ENCODE measurements at places on chromosomes 2 and 18.

- no peak for DNase-seq
Observed at GRCh38 chr2:58710795-58711279, 469.7 kb upstream of the FANCL start.

DNA sequence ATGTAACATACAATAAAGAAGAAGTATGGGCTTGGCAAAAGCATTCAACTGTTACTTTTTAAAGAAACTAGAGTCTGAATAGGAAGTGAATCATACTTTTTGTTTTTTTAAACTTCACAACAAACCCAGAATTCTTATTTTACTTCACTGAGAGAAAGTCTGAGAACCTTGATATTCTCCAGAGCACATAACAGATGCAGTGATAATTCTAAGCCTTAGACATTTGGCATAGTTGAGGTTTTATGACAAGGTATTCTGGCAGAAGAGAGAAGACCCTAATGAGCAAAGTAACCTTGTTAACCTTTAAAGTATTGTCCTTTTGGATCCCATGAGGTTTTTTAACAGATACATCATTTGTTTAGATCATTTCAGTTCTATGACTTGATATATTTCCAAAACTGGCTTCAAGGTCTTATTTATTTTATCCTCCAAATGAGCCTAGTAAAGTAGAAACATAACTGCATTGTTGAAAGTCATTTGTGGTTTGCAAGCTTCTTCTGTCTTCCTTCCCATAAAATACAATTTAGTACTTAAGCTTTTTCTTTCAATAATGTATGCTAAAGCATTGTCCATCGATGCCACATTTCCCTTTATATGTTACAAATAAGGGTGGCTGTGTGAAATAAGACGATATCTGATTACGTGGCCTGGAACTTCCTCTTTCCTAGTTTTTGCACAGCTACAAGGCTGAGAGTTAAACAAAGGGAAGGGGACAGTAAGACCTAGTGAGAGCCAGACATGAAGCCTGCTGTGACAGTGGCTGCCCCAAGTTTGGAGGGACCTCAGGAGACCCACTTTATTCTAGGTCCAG is 86.1 kb upstream of the ITPRID2 start:
- DNase-seq, result no peak

- no peak for DNase-seq
Observed at GRCh38 chr2:241048949-241049343, 50.5 kb downstream of the SNED1 start.

DNA sequence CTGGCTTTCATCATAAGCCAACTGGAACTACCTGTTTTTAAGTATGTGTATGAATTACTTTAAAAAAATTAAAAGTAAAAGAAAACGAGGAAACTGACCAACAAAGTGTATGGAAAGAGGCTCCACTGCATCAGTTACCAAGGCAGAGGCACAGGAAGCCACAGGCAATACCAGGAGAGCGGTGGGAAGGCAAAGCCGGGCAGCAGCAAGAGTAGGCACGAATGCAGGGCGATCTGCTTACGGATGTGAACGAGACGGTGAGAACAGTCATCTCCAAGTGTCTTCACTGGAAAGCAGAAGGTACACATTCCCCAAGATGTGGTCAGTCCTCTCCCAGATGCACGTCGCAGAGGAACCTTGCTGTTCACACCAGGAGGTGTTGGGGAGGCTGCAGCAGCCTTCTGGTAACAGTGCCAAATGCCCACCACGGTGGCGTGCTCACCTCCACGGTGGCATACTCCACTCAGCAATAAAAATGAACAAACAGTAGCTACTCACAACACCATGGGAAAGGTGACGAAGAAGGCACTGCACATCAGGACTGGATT is 43.1 kb downstream of the HS6ST1 start:
- DNase-seq, result no peak

DNA sequence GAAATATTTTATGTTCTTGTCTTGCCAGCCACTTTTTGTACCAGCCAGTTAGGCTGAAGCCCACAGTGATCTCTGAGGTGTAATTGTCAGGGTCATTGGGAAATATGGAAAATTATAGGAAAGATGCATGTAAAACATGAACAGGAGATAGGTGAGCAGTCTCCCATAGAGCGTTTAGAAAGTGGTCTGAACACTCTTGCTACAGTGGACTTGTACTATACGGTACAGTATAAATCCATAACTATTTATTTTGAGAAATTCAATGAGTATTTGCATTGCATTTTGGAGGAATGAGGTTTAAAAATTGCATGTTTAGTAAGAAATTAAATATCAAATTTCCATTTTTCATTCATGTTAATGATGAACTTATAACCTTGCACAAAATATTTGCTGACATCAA is 20.8 kb upstream of the MAP4K4 start:
- DNase-seq, result no peak

DNA sequence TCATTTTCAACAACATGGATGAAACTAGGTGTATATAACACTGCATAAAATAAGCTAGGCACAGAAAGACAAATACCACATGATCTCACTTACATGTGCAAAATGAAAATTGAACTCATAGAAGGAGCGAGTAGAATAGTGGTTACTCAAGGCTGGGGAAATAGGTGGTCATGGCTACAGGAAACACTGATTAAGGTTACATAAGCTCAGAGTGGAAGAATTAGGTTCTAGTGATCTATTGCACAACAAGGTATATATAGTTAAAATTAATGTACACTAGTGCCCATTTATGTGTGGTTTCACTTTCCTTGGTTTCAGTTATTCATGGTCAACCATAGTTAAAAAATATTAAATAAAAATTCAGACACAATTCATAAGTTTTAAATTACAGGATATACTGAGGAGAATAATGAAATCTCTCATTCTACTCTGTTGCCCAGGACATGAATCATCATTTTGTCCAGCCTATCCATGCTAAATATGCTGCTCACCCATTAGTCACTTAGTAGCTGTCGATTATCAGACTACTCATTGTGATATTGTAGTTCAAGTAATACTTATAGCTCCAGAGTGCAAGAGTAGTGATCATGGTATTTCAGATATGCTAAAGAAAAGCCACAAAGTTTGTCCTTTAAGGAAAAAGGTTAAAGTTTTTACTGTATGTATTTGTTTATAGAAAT is 1530.9 kb upstream of the LRRTM1 start:
- no peak for DNase-seq

DNA sequence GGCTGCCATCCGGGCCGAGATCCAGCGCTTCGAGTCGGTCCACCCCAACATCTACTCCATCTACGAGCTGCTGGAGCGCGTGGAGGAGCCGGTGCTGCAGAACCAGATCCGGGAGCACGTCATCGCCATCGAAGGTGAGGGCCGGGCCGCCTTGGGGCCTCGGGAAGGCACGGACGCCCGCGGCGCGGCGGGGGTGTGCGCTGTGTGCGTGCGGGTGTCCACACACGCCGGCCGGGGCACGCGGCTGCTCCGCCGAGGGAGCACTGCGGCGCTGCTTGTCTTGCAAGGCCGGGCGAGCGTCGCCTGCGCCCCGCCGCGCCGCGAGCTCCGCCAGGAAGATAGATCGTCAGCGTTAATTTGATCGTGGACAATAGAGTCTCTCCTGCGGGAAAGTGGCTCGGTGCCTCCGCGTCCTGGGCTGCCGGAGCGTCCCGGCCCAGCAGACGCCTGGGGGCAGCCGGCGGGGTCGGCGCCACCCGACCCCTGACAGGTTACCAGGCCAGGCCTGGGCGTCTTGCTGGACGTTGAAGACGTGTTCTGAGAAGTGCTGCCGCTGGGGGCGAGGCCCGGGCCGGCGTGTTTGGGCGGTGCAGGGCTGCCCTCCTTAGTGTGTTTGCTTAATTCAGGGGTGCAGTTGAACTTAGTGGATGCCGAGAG is 1.0 kb downstream of the AGAP1 start:
- no peak for DNase-seq

DNA sequence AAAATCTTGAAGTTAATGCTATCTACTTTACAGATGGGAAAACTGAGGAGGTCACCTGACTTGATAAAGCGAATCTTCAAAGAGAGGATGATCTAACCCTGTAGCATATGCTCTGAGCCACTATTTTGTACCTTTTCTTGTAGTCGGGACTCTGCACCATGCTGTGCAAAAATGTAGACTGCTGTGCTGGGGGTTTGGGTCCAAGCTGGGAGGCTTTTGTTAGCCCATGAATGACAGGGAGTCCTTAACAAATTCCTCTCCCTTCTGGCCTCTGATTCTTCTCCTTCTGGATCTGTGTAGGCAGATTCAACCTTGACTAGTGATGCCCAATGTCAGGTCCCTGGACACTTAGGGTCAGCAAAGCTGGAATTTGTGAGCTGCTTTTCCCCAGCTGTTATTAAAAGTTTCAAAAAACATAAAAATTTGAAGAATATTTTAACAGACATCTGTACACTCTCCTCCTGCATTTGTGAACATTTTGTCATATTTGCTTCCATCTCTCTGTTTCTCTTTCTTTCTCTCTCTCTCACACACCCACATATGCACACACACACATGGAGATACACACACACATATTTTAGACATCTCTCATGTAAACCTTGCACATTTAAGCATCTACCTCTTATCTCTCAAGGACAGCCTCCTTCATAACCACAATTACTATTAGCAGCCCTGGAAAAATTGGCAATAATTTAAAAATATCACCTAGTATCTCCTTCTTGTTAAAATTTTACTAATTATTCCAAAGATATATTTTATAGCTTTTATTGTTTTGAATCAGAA is 335.0 kb upstream of the TRIB2 start:
- DNase-seq, result no peak

DNA sequence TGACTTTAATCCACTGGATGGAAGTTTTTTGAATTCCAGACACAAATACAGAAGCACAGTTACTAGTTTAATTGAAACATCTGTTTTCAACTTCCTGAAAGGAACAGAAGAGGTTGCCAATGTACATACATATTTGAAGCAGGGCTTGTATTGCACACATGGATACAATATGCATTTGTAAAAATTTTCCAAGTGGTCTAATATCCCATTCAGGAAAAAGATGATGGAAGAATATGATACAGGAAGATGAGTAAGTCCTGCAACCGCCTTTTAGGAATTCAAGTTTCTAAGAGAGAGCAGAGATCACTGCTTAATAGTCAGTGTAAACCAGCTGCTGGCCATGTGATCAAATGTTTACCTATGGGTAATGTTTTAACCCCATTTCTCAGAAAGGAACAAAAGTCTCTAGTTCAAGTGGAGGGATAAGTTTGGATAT is 265.4 kb downstream of the TRIB2 start:
- no peak for DNase-seq

DNA sequence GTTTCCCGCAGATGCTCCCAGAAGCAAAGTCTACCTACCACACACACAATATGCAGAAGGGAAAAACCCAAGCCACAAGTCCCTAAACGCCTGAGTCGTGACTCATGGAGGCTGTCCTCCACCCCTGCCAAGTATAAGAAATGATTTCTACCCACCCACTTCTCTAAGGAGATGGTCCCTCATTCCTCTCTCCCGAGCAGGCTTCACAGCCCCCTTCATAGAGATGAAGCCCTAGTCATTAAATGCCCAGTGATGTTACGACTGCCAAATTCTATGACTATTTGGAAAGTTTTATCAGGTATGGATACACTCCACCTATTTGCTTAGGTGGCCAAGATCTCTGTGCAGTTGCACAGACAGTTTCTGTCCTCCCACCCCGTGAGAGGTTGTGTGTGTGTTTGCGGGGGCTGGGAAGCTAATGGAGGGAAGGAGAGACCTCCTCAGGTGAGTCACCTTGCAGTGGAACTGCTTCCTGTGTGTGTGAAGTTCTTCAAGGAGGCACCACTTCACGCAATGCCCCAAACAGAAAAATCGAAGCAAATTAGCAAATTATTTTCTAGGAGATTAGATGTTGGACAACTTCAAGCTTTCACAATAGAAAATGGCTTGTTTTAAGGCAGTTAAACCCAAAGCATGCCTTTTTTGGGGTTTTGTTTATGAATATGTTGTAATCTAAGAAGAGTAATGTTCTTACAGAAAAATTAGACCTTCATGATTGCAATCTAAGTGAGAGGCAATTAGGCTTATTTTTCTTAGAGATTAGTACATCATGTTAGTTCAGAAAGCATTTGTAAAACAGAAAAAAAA is 175.2 kb downstream of the TGIF1 start:
- DNase-seq, result peak; percentile 39

DNA sequence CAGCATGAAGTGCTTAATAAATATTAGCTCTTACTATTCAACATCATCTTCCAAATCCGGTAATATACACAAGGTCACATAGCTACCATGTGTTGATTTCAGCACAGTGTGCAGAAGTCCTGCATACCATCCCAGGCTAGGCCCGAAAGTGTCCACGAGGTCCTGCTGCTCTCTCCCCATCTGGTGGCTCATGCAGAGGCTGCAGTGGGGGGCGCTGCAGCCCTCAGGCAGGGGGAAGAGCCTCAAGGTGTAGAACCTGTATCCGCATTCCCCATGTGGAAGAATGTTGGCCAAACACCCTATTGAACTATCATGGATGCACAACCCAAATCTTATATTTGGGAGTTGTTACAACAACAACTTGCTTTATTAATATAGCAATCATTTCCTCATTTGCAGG is 88.5 kb downstream of the ST6GAL2 start:
- no peak for DNase-seq

DNA sequence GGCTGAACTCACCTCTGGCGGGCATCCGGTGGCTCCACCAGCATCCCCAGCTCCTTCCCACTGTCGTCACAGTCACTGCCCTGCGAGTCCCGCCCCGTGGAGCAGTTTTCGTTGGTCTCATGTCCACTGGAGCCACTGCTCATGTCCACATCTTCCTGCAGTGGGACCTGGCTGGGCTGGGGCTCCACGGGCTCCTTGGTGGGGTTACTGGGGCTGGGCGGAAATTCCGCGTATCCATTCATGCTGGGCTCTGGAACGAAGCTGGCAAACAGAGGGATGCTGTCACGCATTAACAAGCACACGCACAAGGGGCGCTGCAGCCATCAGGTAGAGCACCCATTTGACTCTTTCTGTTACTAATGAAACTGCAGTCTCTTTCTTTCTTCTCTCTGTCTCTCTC is 10.7 kb downstream of the PER2 start:
- no peak for DNase-seq

DNA sequence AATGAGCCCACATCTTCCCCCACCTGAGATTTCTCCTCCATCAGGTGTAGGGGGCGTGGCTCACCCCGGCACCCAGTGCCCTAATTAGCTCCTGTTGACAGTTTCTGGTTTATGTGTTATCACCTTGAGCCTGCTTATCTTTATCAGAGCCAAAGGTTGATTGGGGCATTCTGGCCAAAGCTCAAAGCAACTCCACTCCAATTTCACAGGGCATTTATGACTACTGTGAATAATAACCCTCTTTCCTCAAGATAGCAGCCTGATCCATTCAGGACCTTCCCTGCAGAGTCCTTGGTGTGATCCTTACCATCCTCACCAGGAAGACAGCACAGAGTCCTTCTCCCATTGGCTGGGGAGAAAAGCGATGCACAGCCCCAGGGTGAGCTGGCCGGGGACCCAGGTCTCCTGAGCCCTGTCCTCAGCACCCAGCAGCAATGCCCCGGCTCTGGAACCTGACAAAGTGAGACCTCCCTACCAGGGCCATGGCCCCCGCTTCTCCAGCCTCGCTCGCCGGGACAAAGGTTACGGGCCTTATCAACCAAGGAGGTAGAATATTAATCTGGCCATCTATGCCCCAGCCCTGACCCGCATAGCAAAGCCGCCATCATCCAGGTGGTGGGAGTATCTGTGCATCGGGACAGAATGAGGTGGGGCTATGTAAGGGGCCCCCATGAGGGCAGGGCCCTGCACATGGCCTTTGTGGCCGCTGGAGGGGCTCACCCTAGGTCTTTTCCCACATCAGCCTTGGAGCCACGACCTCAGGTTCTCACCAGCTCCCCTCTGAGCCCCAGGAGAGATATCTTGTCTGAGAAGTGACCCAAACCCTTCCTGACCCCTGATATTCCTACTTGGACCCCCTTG is 64.5 kb downstream of the ZFP36L2 start:
- no peak for DNase-seq

GRCh38 chr2:224359569-224359968 is 42.3 kb downstream of the FAM124B start:
- DNase-seq, result peak; percentile 35

- no peak for DNase-seq
Observed at GRCh38 chr2:65599693-65600092, 167.3 kb upstream of the SPRED2 start.

Measured in GM13976 (cell line).